Stimulated activated CD8-positive, alpha-beta memory T cell treated with anti-CD3 and anti-CD28 coated beads, Interleukin-4, amount 100 ng/mL, for 1 hour (primary cell): ENCODE measurements at places on chromosomes 7 and 10.

- DNase-seq = no peak
Measured at GRCh38 chr7:31488562-31489203, 25.2 kb upstream of the ITPRID1 start.

- no peak for DNase-seq
Measured at GRCh38 chr7:45595809-45596664, 21.9 kb downstream of the ADCY1 start.

DNA sequence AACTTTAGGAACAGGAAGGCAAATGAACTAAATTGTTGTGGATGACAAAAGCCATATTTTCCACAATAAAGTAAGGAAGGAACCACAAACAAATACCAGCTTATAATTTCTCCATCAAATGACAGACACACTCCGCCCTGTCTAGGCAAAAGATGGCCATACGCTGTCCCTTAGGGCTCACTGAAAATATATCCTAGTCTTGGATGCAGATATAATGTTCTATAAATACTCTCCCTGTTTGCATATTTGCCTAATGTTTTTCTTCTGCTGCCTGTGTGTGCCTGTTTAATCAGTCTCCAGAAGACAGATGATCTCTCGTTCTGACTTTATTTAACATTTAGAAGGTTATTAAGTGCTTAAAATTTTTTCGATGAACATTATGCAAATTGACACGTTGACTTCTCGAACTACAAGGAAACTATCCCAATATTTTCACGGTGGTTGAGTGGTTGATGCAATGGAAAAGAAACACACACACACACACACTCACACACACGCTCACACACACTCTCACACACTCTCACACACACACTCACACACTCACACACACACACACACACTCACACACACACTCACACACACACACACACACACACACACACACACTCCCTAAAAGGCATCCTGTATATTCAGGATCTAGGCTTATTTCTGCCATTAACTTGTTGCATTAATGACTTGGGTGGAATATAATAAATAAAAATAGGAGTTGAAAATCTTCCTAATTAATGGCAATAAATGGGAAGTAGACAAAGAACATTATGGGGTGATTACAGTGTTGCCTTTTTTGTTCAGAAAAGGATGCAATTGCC is 297.1 kb downstream of the PRPF18 start:
- no peak for DNase-seq

DNA sequence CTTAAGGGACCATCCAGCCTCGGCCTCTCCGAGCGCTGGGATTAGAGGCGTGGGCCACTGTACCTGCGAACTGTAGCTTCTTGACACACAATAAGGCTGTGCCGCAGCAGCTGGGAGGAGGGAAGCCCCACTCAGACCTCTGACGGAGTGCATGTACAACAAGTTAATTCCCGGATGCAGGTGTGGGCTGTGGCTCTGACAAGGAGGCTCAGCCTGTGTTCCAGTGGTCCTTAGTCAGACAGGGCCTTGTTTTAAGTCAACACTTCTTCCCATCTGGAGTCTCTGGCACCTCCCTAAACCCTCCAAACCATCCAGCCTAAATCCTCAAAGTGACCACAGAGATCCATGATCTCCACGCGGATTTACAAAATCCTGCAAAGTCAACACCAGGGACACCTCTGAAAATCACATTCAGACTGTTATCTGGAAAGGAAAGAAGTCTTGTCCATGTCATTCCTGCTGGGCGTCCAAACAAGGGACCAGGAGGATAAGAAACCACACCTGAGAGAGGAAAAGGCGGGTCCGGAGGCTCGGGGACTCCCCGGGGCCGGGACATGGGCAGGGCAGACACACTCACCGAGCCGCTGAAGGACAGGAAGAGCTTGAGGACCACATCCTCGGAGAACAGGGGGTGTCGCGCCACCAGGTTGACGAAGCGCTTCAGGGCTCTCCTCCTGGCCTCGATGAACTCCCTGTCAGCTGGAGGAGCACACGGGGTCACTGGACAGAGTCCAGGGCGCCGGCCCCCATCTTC is 29.4 kb downstream of the NUDT1 start:
- DNase-seq = no peak

GRCh38 chr7:136046548-136046947 is 69.4 kb upstream of the MTPN start:
- DNase-seq = no peak

GRCh38 chr10:97042716-97043562 is 142.8 kb downstream of the SLIT1 start:
- DNase-seq = no peak

- DNase-seq = no peak
Measured at GRCh38 chr7:149228831-149229471, 10.5 kb upstream of the ZNF212 start.

DNA sequence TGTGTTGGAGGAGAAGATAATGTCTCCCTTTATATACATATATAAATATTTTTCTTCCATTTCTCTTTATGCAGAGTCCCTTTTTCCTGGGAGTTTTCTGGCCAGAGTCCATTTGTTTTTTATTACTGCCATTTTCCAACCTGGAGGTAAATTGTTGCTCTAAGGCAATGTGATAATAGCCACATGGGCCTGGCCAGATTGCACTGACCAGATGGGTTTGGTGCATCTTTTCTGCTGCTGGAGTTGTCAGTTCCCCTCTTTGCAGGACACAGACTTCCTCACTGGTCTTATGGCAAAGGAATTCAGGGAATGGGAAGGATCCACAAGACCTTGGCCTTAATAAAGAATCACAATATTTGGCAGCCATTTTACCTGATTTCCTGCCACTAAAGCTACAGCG is 254.9 kb downstream of the SORCS3 start:
- DNase-seq = no peak
